ENCODE measurements at places on chromosomes 6 and 20. TPM values are rescaled to one million over a fixed set of nuclear protein-coding genes. Genes with fewer than 3 reads are reported as not detected.

GRCh38 chr20:38079353-38079752 lies 45.8 kb downstream of the RPRD1B start:
- DNase-seq: no peak

DNA sequence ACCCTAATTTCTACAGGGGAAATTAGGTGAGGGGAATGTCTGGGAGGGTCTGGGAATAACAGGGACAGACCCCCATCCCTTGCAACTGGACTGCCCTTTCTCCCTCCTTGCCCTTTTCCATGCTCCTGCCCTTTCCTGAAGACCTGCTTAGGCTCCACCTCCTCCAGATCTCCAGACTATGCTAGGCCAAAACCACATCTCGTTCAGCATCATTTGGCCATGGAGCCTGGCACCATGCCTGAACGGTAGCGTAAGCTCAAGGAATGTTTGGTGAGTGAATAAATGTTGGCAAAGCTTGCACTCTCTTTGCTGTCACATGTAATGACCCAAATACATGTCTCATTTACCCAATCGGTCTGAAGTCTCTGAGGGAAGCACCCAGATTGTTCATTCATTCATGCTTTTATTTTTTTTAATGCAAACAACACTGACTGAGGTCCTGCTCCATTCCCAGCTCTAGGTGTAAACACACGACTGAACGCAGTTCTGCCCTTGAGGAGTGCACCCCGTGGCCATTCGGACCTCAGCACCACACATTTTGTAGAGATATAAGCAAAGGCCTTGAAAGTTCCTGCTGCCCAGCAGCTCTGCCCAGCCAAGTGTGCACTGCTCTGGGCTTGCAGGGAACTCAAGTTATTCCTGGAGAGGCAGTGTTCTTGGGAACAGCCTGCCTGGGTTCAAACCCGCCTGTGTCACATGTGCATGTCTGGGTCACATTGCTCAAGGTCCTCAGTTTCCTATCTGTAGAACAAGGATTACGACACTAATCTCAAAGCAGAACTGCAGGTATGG lies 1.1 kb upstream of the GRM4 start:
- DNase-seq: peak; percentile 36

- DNase-seq: no peak
Observed at GRCh38 chr6:69789578-69789977, 7.2 kb downstream of the LMBRD1 start.

DNA sequence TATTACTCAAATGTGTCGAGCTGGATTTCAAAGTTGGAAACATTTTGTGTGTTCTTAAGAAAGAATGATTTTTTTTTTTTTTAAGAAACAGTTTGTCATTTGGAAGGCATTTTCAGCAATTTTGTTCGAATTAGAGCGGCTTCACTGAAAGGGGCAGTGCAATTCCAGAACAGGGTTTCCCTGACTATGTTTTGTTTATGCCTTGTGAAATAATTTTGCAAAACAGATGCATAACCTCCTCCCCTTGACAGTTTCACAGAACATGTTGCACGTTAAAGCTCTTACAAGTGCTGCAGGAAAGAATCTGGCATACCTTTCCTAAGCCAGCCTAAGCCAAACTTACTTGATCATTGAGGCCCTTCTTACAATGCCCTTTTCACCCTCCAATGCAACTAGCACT lies 216.0 kb upstream of the SSTR4 start:
- no peak for DNase-seq

DNA sequence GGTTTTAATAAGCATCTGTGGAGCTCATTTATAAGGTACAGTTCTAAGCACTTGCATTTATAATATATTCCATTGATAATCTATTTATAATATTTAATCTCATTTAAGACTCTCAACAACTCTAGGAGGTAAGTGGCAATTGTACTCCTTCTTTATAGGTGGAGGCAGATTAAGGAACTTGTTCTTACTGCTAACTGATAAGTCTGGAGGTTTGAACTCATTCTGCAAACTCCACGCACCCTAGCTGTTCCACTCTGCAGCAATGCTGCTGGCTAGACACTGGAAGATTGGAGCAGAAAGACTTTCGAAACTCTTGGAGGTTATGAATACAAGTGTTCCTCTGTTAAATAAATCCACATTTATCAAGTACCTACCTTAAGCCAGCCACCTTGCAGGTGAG lies 793 bp upstream of the HDAC2 start:
- peak; percentile 4 for DNase-seq

DNA sequence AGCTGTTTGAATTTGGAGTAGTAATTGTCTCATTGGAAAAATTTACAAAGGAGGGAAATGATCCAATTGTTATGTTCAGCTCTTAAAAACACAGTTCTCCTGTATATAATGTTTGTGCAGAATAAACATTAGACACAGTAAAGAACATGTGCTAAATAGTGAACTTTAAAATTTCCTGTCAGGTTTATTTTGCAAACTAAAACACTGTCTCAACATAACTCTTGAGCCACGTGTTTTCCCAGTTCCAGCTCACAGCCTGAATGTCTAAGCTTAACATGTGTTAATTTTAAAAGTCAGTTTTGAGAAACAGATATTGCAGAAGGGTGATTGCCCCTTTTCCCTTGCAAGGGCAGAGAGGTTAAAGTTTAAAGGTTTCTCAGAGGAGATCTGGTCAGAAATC lies 20.6 kb downstream of the EPHA7 start:
- DNase-seq: no peak

GRCh38 chr6:38389875-38390274 lies 249.9 kb downstream of the BTBD9 start:
- DNase-seq: no peak

DNA sequence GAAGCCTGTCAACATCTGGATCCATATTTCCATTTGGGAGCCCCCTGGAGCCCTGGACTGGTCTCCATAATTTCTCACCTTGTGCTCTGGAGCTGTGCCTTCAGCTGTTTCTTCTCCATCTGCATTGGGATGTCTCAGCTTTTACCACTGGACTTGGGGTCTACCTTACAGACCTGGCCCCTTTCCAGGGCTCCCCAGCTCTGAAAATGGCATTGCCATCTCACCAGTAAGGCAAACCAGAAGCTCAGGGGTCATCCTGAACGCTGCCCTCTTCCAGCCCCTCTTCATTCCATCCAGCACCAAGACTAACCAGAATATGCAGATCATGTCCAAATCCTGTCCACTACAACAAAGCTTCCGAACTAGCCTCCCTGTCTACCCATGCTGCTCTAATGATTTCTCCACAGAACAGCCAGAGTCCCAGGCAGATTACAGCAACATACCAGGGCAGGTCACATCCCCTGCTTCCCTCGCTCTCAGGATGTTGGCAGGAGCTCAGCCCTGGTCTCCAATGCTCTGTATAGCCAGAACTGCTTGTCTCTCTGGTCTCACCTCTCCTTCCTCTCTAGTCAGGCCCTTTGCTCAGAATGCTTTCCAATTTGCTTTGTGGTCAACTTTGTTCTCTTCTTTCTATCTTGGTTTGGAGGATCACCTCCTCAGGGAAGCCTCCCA lies 17.7 kb upstream of the NNAT start:
- no peak for DNase-seq

DNA sequence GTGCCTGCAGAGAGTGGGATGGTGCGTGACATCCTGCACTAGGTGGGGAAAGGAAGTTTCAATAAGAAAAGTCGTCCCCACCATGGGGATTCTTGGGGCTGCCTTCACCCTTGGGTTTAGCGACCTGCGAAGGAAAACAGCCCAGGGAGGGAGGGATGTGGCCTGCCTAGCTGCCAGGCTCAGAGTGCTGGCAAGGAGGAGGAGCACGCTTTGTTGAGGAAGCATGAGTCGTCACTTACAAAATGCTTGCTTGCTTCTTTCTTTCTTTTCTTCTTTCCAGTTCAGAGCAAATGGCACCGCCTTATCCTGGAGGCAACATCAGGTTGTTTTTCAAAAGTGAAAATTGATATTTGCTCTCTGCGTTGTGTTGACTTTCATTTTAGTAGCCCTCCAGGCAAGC lies 123.2 kb downstream of the TFAP2C start:
- peak; percentile 14 for DNase-seq

DNA sequence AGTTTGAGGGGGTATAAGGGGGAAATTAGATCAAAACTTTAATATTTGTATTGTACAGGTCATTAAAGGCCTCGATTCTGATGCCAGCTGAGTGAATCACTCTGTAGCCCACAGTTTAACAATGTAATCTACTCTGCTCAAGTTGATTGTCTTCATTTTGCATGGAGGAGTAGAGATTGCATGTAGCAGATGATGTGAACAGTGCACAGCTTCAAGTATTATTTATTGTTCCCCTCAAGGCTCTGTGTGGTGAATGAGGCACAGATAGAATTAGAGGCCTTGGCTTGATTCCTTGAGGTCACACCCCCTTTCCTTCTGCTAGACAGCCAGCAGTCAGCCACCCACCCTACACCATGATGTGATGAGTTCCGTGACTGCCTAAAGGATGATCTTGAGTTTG lies 38.1 kb downstream of the TXLNB start:
- no peak for DNase-seq

- peak; percentile 62 for DNase-seq
Observed at GRCh38 chr6:108559884-108560462, 744 bp upstream of the FOXO3 start.

GRCh38 chr6:37503309-37503965 lies 3.7 kb upstream of the CCDC167 start:
- DNase-seq: no peak

DNA sequence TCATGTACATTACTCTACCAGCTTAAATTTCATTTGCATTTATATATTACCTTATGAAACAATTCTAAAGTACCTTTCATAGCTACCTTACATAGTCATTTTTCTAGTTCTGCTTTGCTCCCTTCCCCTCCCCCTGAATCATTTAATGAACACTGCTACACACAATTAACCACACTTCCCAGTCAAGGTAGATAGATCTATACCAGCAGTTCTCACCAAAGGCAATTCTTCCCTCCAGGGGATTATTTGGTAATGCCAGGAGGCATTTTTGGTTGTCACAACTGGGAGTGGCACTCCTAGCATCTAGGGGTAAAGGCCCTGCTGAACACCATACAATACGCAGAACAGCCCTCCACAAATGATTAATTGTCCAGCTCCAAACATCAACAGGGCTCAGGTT lies 143.9 kb upstream of the SHLD1 start:
- no peak for DNase-seq

DNA sequence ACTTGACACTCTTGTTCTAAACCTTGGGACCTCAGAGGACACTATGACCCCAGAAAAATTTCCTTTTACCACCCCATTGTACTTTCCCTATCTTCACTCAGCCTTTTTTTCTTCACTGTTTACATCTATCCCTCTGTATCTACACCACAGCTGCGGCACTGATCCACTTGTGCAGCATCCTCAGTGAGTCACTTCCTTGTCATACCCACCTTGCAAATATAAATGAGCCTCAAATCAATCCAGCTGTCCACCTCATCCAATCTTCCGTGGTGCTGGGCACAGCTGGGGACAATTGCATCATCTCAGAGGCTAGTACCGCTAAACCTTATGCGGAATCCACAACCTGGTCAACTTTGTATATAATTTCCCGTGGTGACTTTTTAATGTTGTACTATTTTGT lies 710.5 kb downstream of the QKI start:
- no peak for DNase-seq

DNA sequence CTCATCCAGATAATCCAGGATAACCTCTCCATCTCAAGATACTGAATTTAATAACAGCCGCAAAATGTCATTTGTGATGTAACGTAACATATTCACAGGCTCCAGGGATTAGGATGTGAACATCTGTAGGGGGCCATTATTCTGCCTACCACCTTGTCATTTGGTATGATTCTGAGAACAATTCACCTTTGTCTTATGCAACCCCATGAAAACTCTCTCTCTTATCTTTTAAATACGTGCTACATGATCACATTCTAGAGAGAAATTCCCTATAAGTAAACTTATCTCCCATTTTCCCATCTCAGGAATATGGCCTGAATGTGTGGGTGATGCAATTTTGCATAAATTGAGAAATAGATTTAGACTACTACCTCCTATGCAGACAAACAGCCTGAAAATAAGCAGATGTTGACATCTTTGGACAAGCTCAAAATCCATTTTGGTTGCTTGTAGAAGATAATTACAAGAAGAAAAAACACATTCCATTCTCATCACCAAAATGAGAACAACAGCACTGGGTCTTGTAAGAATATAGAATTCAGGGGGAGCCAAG lies 255.4 kb upstream of the STXBP5 start:
- DNase-seq: no peak

DNA sequence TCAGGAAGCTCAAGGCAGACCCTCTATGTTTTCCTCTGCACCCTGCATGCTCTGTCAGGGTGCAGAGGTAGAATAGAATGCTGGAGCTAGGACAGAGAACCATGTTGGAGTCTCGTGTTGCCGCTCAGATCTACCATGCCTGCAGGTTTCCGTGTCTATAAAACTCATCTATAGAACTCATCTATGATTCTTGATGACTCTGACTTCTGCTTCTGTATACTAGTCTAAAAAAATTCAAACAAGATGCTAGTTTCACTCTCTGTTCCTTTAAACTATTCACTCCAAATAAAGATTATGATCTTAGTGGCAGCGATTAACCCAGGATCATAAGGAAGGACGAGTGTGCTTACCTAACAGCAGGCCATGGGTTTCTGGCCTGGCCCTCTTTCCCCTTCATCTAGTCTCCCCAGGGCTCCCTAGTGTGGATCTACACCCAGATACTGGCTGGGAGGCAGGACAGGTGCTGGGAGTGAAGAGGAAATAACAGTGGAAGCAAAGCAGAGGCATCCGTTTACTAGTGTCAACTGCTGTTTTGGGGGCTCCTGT lies 162.7 kb upstream of the SUPT3H start:
- DNase-seq: no peak

- no peak for DNase-seq
Observed at GRCh38 chr6:14711704-14712379, 534.0 kb upstream of the JARID2 start.

- no peak for DNase-seq
Observed at GRCh38 chr6:20417819-20418218, 16.1 kb downstream of the E2F3 start.

- DNase-seq: no peak
Observed at GRCh38 chr6:73182021-73182607, 43.2 kb downstream of the KHDC1L start.

DNA sequence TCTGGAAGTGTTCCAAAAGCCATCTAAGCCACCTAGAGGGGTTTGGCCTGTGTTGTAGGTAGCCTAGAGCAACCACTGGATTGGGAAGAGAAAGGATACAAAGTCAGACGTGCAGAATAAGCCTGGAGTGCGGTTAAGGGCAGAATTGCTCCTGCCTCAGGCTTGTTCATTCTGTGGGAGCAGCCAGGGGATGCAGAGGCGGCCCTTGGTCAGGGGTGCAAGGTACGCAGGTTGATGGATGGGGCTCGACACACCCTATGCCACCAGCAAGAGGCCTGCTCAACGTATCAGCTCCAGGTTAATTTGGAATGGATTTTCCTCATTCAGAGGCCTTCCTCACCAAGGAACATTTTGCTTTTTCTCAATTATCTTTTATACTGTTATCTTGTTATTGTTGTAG lies 129.8 kb downstream of the SLC23A2 start:
- DNase-seq: no peak

Gene ANGPT4
- 1.3 TPM for total RNA-seq

Gene GHRH
- not detected for total RNA-seq

Gene EHMT2
- 49.6 TPM for total RNA-seq

Gene ENPP5
- 0.89 TPM for total RNA-seq

Gene GNAS-AS1
- total RNA-seq: 1.5 TPM

Gene HLA-B
- total RNA-seq: 677 TPM

Gene SLC26A8
- not detected for total RNA-seq

Gene PRPH2
- not detected for total RNA-seq

Gene SOX4
- 30.4 TPM for total RNA-seq

Gene ALDH8A1
- total RNA-seq: not detected

Measured in H4 (cell line).